ENCODE measurements at places on chromosomes 2 and 18. TPM values are rescaled to one million over a fixed set of nuclear protein-coding genes. Genes with fewer than 3 reads are reported as not detected.

DNA sequence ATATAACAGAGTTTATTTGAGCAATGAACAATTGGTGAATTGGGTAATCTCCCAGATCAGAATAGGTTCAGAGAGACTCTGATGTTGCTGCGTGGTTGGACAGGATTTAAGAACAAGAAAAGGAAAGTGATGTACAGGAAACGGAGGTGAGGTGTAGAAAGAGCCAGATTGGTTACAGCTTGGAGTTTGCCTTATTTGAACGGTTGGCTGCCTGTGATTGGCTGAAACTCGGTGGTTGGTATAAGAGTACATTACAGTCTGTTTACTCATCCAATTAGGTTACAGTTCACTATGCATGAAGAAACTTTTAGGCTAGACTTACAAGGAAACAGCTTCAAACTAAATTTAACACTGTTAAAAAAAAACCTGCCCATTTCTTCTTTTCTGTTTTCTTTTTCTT lies 68.0 kb upstream of the CABLES1 start:
- no peak for DNase-seq

LAMA3 gene
- 2.4 TPM for total RNA-seq

RIOK3 gene
- total RNA-seq, result 50.5 TPM

- DNase-seq, result no peak
Observed at GRCh38 chr18:48939205-48940097, 11.3 kb downstream of the SMAD7 start.

IKZF2 gene
- 1.2 TPM for total RNA-seq

DSC3 gene
- total RNA-seq, result not detected

DNA sequence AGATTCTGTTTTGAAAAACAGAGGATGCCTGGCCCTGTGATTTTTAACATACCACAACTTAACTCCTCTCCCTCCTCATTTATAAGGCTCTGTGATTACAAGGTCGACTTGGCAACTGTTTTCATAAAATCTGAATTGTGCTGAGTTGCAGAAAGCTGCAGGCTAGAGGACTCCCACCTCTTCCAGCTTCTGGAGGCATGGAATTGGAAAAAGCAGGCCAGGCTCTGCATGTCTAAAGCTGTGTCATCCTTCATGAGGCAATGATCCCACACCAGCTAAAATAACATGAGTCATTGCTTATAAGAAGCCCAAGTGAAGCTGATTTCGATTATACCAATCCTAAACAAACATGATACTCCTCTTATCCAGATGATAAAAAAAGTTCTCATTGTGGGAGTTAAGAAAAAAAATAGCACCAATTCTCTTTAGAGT lies 11.7 kb downstream of the ARHGAP28 start:
- DNase-seq, result no peak

DNA sequence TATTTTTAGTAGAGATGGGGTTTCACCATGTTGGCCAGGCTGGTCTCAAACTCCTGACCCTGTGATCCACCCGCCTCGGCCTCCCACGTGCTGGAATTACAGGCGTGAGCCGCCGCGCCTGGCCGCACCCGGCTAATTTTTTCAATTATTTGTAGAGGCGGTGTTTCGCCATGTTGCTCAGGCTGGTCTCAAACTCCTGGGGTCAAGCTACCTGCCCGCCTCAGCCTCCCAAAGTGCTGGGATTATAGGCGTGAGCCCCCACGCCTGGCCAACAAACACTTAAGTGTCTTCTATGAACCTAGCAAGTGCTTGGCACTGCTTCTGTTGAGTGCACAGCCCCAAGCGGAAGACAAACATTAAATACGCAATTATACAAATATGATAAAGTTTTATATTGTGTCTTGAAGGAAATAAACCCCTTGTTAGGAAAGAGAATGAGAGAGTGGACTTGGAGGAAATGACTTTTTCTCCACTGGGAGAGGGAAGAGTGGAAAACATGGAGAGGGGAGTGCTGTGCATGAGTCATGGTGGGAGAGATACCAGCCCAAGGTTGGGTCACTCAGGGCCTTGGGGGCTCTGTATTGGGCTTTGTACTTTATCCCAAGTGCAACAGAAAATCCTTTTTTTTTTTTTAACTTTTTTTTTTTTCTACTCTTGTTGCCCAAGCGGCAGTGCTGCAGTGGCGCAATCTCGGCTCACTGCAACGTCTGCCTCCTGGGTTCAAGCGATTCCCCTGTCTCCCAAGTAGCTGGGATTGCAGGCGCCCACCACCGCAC lies 41.4 kb upstream of the ACTR2 start:
- no peak for DNase-seq

DNA sequence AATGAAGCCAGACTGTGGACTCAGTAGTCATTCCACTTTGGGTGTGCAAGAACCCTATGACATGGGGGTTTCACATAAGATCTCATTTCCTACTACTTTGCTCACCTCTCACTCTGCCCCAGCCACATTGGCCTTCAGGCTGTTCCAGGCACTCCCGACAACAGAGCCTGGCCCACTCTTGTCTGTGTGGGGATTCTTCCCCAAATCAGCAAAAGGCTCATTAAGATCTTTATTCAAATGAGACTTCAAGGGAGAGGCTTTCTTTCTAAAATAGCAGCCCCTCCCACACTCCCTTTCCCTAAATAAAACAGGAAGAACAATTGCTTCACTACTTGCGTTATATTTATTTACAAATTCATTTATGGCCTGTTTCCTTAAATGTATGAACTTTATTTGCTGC lies 3.5 kb upstream of the CDC42EP3 start:
- no peak for DNase-seq

GRCh38 chr2:54942373-54942772 lies 107.9 kb downstream of the RTN4 start:
- DNase-seq, result no peak

GRCh38 chr18:45363196-45363595 lies 252.1 kb upstream of the SLC14A2 start:
- no peak for DNase-seq

MGAT4A gene
- total RNA-seq, result 7.8 TPM

Measured in right lobe of liver (tissue), 6 donors.